Pons (tissue), 1 donor: ENCODE measurements at places on chromosomes 7 and 10.

DNA sequence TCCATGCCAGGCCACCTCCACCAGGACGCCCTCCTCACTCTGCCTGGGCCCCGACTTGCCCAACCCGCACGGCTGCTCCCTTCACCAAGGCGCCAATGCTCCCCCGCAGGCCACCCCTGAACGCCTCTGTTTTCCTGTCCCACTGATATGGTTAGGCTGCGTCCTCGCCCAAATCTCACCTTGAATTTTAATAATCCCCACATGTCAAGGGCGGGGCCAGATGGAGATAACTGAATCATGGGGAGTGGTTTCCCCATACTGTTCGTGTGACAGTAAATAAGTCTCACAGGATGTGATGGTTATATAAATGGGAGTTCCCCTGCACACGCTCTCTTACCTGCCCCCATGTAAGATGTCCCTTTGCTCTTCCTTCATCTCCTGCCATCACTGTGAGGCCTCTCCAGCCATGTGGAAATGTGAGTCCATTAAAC, 29.8 kb downstream of the RSU1 start:
- no peak for DNase-seq

DNA sequence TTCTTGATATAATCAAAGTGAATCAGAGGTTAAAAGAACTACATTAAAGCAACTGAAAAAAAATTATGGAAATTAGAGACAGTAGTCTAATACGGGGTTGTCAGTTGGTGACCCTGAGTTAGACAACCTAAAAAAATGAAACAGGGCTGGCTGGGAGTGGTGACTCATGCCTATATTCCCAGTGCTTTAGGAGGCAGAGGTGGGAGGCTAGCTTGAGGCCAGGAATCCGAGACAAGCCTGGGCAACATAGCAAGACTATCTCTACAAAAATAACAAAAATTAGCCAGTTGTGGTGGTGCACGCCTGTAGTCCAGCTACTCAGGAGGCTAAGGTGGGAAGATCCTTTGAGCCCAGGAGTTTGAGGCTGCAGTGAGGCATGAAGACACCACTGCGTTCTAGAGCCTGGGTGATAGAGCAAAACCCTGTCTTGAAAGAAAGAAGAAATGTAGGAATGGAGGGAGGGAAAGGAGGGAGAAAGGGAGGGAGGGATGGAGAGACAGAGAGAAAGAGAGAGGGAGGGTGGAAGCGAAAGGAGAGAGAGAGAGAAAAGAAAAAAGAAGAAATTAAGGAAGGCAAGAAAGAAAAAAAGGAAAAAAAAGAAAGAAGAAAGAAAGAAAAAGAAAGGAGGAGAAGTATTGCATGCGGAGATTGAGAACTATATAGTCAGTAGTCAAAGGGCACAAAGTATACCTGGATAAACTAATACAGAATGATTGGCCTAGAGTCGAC, 166.1 kb downstream of the TPST1 start:
- no peak for DNase-seq

- no peak for DNase-seq
Observed at GRCh38 chr7:146565872-146566271, 449.3 kb downstream of the CNTNAP2 start.

DNA sequence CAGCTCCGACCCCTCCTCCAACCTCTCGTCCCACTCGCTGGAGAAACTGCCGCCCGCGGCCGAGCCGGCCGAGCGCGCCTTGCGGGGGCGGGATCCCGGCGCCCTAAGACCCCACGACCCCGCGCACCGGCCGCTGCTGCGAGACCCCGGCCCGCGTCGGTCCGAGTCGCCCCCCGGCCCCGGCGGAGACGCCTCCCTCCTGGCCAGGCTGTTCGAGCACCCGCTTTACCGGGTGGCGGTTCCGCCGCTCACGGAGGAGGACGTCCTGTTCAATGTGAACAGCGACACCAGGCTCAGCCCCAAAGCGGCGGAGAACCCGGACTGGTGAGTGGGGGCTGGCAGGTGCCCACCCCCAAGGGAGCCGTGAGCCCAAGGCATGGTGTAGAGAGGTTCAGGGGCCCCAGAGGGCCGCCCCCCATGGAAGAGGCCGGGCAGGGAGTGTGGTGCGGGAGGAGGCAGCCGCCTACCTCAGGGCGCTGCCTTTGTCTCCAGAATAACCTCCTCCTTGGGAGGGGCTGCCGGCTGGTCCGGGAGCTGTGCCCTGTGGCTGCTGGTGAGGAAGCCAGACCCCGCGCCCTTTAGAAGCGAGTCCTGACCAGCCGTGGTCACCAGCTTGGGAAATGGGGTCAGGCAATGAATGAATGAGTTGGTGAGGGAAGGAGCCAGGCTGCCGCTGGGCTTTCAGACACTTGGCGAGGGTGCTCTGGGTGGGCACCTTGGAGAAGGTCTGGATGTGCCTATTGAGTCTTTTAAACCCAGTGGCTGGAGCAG, 1.3 kb downstream of the FAM20C start:
- DNase-seq, result no peak

GRCh38 chr7:50415844-50416364, 34.2 kb downstream of the FIGNL1 start:
- DNase-seq, result no peak

DNA sequence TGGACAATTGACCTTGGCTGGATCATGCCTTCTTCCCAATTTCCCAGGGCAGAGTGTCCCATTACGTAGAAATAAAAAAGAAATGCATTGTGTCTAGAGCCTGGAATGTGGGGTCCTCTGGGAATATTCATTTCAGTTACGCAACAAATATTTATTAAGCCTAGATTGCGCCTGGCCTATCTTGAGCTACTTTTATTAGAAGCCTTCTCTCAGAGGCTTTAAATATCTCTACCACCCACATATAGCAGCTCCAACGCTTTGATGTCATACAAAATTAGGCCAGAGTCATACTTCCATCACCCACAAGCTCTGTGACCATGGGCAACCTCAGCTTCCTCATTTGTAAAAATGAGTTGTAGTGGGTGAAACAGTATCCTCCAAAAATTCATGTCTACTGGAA, 24.9 kb upstream of the CARD11 start:
- peak; percentile 70 for DNase-seq

DNA sequence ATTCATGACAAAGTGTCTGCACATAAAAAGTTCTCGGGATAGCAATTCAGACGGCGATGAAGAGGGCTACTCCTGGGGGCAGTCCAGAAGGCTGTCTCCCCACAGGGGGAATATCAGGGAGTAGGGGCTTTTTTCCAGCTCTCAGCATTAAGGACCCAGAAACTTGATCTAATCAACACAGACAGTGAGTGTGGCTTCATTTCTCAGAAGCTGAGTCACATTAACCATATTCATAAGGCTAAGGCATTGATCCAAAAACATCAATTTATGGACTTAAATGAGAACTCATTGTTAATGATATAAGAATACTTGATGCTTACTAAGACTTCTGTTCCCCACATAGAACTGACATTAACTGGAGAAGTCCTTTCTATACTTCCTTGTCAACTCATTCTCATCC, 87.5 kb upstream of the AOAH start:
- no peak for DNase-seq

- no peak for DNase-seq
Observed at GRCh38 chr7:71482284-71482683, 350.3 kb downstream of the GALNT17 start.

DNA sequence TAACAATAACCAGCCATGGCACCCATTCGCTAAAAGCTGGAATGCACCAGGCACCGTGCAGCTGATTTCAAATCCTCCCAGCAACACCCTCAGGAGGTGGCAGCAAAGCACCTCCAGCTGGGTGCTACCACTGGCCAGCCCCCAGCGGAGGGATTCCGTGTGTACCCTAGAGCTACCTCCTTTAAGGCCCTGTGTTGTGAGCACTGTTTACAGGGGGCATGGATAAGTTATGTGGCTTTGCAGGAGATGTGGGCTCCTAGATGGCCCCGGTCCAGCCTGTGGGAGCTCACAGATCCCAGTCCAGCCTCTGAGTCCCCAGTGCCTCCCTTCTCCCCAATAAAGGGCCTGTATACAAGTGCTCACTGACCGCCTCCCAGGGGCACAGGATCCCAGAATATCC, 27.1 kb downstream of the TNRC18 start:
- no peak for DNase-seq

DNA sequence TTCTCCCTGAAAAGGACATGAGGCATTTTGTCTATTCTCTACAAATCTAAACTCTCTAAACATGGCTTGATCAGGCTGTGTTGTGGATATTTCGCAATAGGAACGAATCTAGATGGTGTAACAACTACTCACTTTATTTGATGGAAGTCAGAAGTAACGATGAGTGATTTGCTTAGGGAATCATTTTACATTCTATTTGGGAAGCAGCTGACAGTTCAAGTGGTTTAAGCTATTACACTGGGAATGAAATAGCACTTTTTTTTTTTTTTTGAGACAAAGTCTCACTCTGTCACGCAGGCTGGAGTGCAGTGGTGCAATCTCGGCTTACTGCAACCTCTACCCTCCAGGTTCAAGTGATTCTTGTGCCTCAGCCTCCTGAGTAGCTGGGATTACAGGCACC, 44.1 kb downstream of the NPY start:
- no peak for DNase-seq

DNA sequence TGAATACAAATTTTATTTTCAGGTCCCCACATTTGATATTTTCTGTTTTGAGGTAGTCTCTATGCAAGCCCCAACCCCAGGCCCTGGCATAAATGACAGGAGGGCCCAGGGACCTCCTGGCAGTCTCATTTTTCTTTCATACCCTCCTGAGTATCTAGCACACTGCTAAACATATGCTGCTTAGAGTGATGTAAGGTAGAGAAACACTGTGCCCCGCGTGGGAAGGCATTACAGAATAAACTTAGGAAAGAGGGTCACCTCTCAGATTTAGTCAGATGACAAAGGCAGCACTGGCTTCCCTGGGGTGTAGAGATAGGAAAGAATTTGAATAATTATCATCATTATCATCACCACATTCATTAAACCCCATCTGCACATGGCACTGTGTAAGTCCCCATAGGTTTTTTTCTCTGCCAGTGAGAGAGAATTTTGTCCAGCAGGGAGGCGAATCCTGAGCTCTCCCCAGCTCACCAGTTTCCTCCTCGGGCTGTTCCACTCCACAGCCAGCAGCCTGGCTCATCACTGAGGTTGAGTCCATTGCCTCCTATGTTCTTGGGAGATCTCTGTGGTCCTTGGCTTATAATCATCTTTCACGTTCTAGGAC, 507.3 kb upstream of the GALNT17 start:
- DNase-seq, result no peak

GRCh38 chr10:129105266-129105665, 361.8 kb upstream of the MGMT start:
- DNase-seq, result no peak

DNA sequence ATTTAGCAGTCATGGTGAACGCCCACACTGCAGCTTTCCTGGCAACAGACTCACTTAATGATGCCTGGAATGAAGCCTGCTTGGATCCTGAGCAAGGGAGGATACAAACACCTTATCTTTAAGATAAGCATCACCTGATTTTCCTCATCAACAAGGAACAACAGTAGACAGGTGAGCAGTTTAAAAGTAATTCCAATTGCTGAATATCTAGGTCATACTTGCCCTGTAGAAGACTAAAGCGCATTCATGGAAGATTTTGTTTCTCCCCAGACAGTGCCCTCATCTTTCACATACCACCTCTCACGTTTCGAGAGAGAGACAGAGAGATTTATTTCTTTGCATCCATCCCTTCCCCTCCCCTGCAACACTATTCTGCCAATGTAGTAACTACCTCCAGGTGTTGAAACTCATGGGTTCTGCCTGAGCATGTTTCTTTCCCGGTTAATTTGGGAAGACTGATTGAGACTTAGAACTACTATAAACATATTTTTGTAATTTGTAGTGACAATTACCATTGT, 660.7 kb downstream of the PARD3 start:
- DNase-seq, result no peak

- DNase-seq, result no peak
Observed at GRCh38 chr7:43590862-43591557, 8.1 kb downstream of the STK17A start.

DNA sequence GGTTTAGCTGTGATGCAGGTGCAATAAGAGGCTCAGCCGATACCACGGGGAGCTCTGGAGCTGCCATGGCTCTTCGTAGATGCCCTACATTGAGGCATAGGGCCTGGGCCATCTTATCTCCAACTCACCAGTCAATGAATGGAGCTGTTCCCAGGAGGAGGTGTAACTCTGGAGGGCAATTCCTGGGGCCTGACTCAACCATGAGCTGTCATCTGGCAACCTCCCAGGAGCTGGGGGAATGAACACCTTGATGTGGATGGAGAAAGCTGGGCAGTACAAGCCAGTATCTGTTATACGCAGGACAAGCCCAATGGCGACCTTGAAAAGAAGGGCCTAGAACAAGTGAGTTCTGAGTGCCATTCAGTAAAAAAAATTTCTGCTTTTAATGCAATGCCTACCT, 224.0 kb upstream of the PLXDC2 start:
- no peak for DNase-seq

DNA sequence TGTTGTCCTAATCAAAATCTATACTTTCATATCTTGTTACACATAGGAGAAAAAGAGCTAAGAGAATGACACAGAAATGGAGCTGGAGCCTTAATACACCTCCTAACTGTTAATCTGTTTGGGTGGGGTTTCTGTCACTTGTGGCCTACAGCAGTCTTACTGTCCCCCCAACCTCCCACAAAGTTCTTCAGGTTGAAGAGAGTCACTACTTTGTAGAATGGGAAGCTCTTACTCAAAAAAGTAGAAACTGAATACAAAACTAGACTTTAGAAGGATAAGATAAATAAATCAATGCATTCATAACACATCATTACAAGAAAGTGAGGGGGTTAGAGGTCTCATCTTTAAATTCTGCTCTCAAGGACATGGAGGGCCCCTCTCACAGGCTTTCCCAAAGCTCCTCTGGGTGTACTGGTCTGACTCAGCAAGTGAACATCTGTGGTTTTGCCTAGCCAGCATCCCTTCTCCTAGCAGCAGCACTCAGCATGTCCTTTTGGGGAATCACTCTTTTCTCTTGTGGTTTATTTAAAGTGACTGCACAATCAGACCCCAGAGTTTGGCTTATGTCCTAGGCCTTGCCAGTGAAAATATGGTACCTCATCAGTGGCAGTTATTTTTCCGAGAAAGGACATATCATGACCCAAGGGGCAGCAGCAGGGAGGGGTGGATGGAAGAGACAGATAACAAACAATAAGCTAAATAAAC, 2.0 kb upstream of the BLVRA start:
- DNase-seq, result no peak

DNA sequence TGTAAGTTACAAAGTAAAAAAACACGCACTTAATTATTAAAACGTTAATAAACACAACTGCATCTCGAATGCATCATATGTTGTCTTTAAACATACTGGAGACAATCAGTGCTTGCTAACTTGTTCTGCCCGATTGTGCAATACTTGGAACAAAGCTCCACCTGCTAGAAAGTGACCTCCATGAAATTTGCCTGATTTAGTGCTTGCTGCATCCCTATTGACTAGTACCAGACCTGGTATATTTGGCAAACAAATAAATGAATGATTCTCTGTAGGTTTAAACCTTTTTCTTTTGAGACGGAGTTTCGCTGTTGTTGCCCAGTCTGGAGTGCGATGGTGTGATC, 6.2 kb downstream of the BZW2 start:
- DNase-seq, result no peak
